Hypothalamus (tissue), 51 donors: ENCODE measurements at places on chromosomes 5 and 9.

- DNase-seq: peak; percentile 18
Observed at GRCh38 chr5:76084496-76085242, 1.5 kb downstream of the SV2C start.

DNA sequence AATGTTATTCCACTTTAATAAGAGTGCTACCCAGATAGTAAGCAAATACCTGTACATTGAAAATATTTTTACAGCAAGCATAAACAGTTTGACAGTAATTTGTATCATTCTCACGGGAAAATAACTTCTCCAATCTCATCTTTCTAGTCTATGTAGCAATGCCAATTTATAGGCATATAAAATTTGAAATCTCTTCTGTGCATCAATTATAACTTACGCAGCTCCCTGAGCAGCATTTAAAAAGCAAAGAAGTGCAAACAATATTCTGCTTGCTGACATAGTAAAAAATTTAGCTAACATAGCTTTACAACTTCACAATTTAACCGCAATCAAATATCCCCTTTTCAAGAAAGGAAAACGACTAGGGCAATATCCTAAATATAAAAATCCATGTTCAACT, 257.3 kb downstream of the FBXL17 start:
- DNase-seq: no peak

DNA sequence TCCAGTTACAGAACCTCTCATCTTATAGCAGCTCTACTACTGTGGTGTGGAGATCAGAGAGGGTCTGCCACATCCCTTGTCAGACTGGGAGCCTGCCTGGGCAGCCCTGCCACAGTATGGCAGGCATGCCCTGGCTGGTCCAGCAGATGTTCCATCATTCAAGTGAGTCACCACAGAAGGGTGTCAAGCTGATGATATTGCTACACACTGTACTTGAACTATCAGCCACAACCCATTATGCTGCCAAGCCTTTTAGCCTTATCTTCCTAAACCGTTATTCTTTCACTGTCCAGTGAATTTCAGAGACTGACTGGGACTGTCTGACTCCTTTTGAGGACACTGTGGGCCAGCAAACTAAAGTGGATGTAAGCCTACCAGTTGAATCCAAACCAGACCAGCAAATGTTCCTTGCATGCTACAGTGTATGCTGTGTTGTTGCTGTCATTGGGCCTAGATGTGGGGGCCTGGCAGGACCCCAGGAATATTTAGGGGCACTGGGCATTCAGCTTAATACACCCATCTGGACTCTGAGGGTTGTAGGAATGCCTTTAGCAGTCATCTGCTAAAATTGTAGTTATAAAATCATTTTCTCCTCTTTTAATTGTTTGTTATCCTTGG, 202.6 kb downstream of the NR3C1 start:
- DNase-seq: no peak

GRCh38 chr9:128369024-128369706, 2.0 kb upstream of the URM1 start:
- no peak for DNase-seq

DNA sequence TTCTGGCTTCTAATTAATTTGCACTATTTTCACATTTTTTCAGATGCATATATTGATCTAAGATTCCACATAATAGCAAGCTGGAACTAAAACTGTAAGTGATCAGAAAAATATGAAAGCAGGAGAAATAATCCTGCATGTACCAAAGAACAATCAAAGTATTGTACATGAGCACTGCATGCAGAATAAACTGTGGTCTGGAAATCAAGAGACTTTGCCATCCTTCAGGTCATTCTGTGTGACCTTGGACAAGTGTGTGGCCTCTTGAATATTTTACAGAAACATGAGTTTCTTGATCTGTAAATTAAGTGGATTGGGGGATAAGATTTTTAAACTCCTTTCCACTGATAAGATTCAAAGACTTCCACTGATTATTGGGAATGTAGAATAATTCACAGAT, 99.2 kb upstream of the GNAQ start:
- no peak for DNase-seq

GRCh38 chr5:39639618-39640089, 214.9 kb upstream of the DAB2 start:
- no peak for DNase-seq

DNA sequence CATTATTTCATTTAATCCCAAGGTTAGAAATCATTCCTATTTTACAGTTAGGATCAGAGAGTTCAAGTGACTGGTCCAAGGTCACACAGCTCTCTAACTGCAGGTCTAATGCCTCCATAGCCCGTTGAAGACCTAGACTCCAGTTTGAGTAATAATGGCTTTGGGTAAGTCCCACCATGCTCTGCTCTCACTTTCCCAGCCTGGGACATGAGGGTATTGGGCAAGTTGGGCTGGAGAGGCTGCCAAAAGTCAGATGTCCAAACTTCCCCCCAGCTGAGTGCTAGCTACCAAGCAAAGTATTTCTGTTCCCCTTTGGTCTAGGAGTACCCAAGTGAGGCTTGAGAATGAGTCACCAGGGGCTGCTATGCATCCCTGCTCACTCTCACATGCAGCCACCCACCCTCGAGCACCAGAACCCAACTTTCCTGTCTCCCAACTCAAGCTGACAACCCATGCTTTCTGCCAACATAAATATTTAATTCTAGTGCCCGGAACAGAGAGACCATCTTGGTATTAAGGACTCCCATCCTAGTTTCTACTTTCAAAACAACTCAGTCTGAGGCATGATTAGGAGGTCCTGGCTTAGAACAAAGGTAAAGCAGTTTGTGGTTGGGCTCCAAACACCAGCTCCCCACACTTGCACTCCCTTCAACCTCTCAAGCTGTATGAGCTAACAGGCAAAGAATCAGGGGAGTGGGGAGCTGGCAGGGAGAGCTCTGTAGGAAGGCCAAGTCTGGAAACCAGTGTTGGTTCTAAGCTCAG, 236.5 kb upstream of the TRIM32 start:
- no peak for DNase-seq

DNA sequence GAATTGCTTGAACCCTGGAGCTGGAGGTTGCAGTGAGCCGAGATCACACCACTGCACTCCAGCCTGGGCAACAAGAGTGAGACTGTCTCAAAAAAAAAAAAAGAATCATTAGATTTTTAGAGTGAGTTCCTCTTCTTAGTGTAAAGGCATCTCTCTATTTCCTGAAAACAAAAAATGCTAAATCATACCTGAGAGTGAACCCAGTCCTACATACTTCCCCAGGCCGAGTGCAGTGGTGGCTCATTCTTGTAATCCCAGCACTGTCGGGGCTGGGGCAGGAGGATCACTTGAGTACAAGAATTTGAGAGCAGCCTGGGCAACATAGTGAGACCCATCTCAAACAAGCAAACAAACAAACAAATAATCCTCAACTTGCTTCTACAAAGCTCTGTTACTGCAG, 38.2 kb upstream of the LPAR1 start:
- no peak for DNase-seq

DNA sequence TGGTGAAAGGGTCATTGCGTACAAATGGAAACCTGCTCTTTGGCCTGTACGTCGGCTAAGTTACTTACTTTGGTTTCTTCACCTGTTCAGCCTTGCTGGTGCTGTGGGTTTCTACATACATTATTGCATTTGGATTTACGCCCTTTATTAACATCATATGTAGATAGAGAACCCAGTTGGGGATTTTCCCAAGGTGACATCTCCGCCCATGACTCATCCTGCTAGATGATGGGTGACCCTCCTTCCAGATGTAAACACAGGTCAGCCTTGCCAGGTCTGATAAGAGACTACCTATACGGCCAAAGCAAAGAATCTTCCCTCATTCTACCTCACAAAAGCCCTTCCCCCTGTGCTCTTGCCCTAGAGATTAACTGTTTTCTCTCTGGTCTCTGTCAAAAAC, 360.9 kb downstream of the KDM4C start:
- DNase-seq: no peak

GRCh38 chr5:45038366-45038987, 229.7 kb downstream of the MRPS30 start:
- no peak for DNase-seq

GRCh38 chr9:96651626-96652025, 3.5 kb downstream of the PRXL2C start:
- no peak for DNase-seq

- no peak for DNase-seq
Observed at GRCh38 chr9:95192631-95193030, 124.9 kb downstream of the FANCC start.

DNA sequence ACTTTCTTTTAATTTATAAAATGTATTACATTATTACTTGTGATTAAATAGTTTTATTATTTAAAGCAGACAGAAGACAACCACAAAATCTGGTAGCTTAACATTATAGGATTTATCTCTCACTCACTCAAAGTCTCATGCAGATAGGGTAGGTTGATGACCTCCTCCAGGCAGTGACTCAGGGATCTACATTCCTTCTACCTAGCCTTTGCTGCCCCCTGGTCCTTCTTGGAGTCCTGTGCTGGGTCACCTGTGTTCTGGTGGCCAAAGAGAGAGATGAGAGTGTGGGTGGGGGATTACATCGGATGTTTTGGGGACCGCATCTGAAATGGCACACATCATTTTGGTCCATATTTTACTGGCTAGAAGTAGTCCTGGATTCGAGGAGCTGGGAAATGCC, 95.7 kb upstream of the CTSL start:
- no peak for DNase-seq

DNA sequence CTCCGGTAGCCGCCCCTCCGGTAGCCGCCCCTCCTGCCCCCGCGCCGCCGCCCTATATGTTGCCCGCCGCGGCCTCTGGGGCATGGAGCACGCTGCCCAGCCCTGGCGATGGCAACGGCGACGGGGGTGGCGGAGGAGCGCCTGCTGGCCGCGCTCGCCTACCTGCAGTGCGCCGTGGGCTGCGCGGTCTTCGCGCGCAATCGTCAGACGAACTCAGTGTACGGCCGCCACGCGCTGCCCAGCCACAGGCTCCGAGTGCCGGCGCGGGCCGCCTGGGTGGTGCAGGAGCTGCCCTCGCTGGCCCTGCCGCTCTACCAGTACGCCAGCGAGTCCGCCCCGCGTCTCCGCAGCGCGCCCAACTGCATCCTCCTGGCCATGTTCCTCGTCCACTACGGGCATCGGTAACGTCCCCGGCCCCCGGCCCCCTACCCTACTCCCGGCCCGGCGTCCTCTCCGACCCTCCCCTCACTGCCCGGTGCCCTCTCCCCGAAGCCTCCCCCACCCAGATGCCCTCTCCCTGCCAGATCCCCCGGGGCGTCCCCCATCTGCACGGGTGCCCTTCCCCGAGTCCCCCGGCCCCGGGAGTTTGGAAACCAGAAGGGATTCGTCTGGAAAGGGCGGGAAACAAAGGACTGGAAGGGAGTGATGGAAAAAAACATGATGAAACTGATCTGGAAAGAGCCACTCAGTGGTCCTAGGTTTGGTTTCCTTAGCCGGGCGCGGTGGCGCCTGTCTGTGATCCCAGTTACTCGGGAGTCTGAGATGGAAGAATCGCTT, 417 bp downstream of the SRD5A1 start:
- no peak for DNase-seq

- no peak for DNase-seq
Observed at GRCh38 chr5:33513462-33514185, 72.9 kb downstream of the TARS1 start.

DNA sequence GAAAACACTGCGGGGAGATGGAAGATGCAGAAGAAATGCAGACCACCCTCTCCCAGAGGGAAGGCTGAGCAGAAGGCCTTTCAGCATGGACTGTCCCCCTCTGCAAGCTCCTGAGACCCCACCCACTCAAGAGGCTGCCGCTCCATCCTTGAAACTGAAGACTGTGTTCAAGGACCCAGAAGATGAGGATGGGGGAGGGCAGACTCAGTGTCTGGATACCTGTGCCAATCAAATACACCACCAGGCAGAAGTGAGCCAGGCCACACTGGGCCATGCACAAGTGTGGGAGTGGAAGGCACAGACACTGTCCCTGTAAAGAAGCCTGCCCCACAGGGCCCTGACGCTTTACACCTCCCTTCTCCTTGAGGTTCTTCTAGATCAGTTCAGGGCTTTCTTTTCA, 40.0 kb upstream of the IPPK start:
- DNase-seq: no peak

DNA sequence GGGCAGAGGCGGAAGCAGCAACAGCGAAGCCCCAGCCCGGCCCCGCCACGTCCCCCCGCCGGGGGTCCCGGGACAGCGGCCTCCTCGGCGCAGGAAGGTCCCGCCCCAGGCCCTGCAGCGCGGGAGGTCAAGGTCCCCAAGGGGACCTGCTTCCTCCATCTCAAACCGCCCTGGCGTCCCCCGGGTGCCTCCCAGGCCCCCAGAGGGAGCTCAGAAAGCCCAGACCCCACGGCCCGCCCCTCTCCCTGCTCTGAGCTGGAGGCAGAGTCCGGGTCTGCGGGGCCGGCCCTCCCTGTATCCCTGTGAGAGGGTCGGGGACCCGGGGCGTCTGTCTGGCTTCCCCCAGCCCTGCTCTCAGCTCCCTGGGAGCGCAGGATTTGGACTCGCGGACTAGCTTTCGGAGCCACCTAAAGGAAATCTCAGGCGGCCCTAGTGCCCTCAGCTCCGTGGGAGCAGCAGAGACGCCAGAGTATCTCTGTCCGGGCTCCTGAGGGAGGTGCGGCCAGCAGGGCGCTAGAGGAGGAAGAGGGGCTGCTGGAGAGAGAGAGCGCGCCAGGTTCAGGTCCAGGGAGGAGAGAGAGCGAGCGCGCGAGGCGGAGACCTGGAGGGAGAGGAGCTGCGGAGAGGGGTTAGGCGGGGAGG, 30.7 kb downstream of the EXOC3 start:
- peak; percentile 49 for DNase-seq

- no peak for DNase-seq
Observed at GRCh38 chr5:179369530-179369884, 24.2 kb upstream of the ADAMTS2 start.

DNA sequence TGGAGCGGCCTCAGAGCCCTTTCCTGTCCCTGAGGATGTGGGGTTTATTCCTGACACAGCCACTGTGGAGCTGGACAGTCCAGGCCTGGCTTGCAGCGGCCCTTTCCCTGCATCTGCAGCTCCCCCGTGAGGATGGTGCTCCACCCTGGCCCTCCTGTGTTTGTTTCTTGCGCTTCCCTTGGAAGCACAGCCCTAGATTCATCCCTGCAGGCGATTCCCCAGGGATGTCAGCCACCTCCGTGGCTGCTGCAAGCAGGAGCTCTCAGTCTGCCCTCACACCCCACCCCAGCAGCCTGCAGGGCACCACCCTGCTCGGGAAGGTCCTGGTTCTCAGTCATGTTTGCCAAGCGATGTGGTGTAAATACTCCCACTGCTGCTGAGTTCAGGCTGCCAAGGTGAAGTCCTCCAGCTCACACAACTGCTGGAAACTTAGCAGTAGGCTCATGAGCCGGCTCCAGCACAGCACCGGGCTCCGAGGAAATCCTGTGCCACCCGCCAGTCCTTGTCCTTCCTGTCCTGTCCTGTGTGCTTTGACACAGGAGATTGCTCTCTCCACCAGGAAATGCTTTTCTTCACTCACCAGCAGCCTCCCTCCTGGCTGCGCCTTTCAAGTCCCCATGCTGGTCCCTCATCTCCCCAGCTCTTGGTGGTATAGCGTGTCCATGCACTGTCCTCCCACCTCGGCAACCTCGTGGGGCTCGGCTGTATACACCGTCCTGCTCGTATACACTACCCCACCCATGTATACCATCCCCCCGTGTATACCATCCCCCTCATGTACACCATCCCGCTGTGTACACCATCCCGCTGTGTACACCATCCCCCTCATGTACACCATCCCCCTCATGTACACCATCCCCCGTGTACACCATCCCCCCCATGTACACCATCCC, 16.2 kb downstream of the ROPN1L start:
- DNase-seq: no peak

- peak; percentile 71 for DNase-seq
Observed at GRCh38 chr9:91681461-91682305, 258.1 kb upstream of the NFIL3 start.

GRCh38 chr5:74974451-74975091, 77.8 kb downstream of the GCNT4 start:
- DNase-seq: no peak

GRCh38 chr5:8329773-8330172, 460.8 kb downstream of the MTRR start:
- no peak for DNase-seq
